ENCODE measurements at places on chromosomes 3 and 15. TPM values are rescaled to one million over a fixed set of nuclear protein-coding genes. Genes with fewer than 3 reads are reported as not detected.

DNA sequence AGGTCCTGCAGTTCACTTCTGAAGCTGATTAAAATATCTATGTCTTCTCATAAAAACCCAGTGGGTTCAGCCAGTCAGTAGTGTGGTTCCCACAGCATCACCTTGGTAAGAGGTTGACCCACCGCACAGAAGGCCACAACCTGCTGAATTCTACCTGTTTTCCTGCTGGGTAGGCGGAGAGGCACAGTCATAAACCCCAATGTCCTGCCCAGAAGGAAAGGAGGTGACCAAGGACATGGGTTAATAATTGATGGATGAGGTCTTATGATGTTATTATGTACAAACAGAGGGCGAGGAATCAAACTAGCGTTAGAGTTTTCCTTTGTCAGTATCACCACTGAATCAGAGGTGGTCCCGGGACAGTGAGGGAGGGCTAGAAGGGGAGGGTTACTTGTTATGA lies 27.8 kb downstream of the CA12 start:
- DNase-seq = peak; percentile 54

- DNase-seq = no peak
Measured at GRCh38 chr15:79673416-79674123, 223.2 kb downstream of the MTHFS start.

The SLC27A2 gene
- 8.2 TPM for total RNA-seq

- DNase-seq = no peak
Measured at GRCh38 chr3:127228866-127229265, 35.9 kb downstream of the PRR23E start.

- DNase-seq = no peak
Measured at GRCh38 chr15:48722764-48723661, 77.5 kb upstream of the FBN1 start.

GRCh38 chr15:45873781-45874180 lies 239.0 kb downstream of the SQOR start:
- no peak for DNase-seq

GRCh38 chr3:114389156-114389555 lies 95.3 kb downstream of the TIGIT start:
- no peak for DNase-seq

DNA sequence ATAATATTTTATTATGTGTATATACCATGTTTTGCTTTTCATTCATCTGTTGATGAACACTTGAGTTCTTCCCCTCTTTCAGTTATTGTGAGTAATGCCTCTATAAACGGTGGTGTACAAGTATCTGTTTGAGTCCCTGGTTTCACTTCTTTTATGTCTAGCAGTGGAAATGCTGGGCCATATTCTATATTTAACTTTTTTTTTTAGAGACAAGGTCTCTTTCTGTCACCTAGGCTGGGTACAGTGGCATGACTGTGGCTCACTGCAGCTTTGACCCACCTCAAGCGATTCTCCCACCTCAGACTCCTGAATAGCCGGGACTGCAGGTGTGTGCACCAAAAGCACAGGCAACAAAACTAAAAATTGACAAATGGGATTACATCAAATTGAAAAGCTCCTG lies 19.9 kb downstream of the GOLM2 start:
- no peak for DNase-seq

- peak; percentile 42 for DNase-seq
Measured at GRCh38 chr3:42906070-42906847, at the start of gene ZNF662. Gene ZNF662 (plus strand): TSS chr3:42906142. CDS start chr3:42908115, 1,973 bp downstream.

The MRPS25 gene
- total RNA-seq = 186 TPM

DNA sequence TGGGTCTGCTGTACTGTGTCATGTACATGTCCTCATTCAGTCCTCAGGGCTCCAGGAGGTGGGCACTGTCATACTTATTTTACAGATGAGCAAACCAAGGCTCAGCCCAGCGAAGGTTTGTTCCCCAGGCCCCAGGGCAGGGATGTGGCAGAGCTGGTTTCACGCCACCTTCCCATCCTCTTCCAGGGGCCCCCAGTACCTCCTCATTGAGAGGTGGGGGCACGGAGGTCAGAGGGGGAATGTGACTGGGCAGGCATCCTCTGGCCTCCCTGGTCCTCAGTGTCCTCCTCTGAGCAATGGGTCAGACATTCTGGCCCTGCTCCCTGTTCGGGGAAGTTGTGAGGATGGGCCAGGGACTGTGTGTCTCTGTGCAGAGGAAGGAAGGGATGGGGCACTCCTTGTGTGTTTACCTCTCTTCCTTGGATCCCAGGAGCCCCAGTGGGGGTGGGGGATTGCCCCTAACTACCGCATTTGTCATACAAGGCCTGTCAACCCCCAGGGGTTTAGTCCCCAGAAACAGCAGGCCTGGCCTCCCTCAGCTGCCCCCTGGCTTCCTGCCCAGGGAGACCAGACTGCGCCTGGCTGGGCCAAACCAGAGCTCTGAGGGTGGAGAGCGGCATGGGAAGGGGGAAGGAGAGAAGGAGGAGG lies 65.9 kb upstream of the LCTL start:
- no peak for DNase-seq

The PIAS1 gene
- total RNA-seq = 34.0 TPM

- DNase-seq = peak; percentile 64
Measured at GRCh38 chr15:81301815-81302399, 22.0 kb downstream of the STARD5 start.

- DNase-seq = no peak
Measured at GRCh38 chr3:184806567-184807271, 5.2 kb upstream of the VPS8 start.

- no peak for DNase-seq
Measured at GRCh38 chr3:182739619-182740018, 53.7 kb upstream of the ATP11B start.

Measured in transverse colon (tissue), 4 donors.